ENCODE measurements at places on chromosomes 16 and 17.
A peak's percentile ranks its signal among the peaks of the same experiment; 100 is the strongest.

DNA sequence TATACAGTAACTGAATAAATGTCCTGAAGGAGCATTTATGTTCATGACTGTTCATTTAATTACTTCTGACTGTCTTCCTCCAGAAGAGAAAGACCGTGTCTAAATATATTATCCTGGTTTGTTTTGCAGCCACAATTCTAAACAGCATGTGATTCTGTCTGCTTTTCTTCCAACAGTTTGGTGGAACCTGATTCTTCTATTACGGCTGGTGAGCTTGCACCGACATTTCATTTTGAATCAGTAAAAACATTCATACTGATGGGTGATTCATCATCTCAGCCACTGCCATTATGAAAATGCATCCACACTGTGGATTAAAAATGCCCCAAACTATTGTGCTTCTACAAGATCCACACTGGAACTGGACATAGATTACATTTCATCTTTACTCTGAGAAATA is 16.9 kb downstream of the KNOP1 start:
- DNase-seq, result no peak

DNA sequence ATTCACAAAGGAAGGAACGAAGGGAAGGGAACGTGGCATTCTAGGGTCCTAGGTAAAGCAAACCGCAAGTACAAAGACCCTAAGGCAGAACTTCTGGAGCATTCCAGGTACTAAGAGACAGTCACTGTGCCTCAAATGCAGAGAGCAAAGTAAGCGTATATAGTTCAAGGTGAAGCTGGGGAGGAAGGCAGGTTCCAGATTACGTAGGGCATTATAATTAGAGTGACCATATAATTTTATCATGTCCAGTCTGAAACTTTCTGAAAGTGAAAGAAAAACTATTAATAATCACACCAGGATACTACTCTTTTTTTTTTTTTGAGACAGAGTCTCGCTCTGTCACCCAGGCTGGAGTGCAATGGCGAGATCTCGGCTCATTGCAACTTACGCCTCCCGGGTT is 25.7 kb downstream of the METTL16 start:
- no peak for DNase-seq

DNA sequence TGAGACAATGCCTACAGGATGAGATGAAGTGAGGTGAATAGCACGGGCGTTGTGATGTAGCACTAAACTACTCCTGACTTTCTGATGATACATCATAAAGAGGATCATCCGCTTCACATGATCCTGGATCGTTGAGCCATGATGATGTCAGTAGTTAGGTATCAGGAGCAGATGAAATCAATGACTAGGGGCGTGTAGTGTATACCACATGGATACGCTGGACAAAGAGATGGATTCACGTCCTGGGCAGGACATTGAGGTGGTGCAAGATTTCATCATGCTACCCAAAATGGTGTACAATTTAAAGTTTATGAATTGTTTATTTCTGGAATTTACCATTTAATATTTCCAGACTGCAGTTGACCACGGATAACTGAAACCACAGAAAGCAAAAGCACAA is 156.6 kb downstream of the ANKFN1 start:
- no peak for DNase-seq

- DNase-seq, result peak; percentile 88
Observed at GRCh38 chr17:50630524-50631194, 4.0 kb upstream of the ABCC3 start.

- DNase-seq, result no peak
Observed at GRCh38 chr17:17151962-17152361, 54.2 kb downstream of the PLD6 start.

DNA sequence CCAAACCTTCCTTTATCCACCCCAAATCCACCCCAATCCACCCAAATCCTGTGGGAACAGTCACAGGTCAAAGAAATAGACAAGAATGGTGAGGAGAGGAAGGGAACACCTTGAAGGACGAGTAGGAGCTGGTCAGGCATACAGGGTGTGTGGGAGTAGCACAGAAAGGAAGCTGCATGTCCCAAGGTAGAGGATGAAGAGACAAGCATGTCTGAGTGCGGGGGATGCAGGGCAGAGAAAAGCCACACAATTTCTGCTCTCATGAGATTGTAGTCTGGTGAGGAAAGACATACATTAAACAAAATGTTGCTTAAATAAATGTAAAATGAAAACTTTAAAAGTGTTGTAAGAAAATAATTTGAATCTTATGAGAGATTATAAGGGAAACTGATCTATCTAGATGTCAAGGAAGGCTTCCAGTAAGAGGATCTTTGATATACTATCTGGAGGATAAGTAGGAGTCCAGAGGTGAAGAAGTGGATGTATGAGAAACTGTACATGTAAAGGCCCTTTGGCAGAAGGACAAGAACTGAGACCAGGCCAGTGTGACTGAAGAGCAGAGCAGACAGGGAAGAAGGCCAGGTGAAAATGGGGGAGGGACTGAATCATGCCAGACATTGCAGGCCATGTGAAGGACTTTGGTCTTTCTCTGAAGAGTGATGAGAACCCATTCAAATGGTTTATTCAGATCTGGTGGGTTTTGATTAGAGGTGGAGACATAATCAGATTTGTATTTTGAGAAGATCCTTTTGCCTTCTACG is 18.6 kb downstream of the TMEM98 start:
- DNase-seq, result no peak

DNA sequence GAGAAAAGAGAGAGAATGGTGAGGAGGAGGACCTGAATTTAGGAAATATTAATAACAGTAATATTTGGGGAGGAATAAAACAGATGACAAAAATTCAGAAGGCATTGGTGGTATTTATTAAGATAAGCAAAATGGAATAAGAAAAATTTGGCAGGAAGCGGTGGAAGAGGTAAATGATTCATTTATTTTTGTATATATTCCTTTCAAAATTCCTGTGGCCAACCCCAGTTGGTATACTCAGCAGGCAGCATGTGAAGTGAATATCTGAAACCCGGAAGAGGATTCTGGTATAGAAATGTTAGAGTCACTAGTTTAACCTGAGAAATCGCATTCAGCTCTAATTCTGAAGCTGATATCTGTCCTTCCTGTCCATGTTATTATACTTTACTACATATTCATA is 792.0 kb downstream of the KCNJ2 start:
- DNase-seq, result no peak

- peak; percentile 54 for DNase-seq
Observed at GRCh38 chr17:44223541-44224071, 4.1 kb upstream of the UBTF start.

- no peak for DNase-seq
Observed at GRCh38 chr16:56872863-56873391, 7.9 kb downstream of the SLC12A3 start.

DNA sequence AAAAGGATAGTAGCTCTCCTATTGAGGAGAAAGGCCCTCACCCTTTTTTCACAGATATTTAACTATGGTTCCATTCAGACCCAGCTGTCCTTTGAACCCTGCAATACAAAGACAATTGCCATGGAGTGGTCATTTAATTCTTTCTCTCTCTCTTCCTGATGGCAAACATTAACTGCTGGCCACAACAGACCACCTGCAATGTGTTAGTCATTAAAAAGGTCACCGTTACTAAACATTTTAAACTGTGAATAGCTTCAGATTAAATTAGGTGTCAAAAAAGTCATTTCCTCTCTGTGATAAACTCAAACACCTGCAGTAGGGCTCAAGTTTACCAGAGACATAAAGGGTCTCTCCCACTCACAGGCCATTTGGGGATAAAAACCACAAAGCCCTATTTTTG is 697.2 kb downstream of the TOX3 start:
- no peak for DNase-seq

All from activated CD4-positive, alpha-beta T cell treated with anti-CD3 and anti-CD28 coated beads, Interleukin-2, amount 10 ng/mL, durations not matched to agents 24 days and 14 days (primary cell).